ENCODE measurements at places on chromosomes 2 and 18.

DNA sequence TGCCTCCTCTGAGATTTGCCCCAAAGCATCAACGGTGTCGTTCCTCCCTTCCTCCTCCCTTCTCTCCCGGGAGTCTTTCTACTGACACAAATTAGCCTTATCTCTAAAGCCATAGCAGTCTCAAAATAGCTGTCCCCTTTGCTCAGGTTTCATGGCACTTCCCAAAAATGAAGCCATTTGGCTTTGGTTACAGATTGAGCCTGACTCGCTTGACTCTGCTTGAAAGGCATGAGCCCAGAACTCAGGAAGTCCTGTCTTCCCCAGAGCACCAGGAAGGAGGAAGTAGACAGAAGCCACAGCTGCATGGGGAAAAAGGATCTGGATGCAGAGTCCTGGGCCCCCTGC lies 234.4 kb upstream of the RGPD4 start:
- DNase-seq = no peak

DNA sequence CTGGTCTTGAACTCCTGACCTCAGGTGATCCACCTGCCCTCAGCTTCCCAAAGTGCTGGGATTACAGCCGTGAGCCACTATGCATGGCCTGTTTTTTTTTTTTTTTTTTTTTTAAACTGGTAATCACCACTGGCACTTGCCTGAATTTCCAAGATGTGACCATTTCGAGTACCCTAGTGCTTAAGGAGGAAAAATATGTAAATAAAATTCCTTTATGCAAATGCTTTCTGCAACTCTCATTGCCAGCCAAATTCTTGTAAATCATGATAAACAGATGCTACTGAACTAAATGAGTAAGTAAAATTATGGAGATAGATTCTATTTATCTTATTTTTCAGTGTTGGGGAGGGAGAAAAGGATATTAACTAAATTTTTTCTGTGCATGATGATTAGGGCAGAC lies 18.6 kb downstream of the CDCA7 start:
- DNase-seq = no peak

DNA sequence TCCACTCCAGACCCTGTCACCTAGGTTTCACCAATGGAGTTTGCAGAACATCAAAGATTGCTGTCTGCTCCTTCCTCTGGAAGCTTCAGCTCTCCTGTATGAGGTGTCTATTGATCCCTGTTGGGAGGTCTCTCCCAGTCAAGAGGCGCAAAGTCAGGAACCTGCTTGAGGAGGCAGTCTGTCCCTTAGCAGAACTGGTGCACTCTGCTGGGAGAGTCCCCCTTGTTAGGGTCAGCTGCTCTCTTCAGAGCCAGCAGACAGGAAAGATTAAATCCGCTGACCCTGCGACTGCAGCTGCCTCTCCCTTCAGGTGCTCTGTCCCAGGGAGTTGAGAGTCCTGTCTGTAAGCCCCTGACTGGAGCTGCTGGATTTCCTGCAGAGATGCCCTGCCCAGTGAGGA lies 195.7 kb downstream of the PPP1R1C start:
- no peak for DNase-seq

GRCh38 chr18:600107-600506 lies 3.3 kb downstream of the CLUL1 start:
- no peak for DNase-seq

- DNase-seq = no peak
These were observed 73.8 kb downstream of the HRH4 start for GRCh38 chr18:24534271-24534670.

- DNase-seq = no peak
These were observed 49.9 kb downstream of the MYO7B start for GRCh38 chr2:127585270-127585807.
